ENCODE measurements at places on chromosomes 11 and 22. TPM values are rescaled to one million over a fixed set of nuclear protein-coding genes. Genes with fewer than 3 reads are reported as not detected.

The OR5B3 gene
- not detected for total RNA-seq

The OR10G6 gene
- not detected for total RNA-seq

The PPM1F gene
- total RNA-seq, result 15.2 TPM

The CRYBB3 gene
- total RNA-seq, result 0.22 TPM

The INPP5J gene
- 0.78 TPM for total RNA-seq

The SSTR3 gene
- not detected for total RNA-seq

The EHF gene
- 0.69 TPM for total RNA-seq

The OR51I1 gene
- not detected for total RNA-seq

The OR2AG1 gene
- not detected for total RNA-seq
